COR-L47 (cell line): ENCODE measurements at places on chromosomes 6 and 20.
A peak's percentile ranks its signal among the peaks of the same experiment; 100 is the strongest.

DNA sequence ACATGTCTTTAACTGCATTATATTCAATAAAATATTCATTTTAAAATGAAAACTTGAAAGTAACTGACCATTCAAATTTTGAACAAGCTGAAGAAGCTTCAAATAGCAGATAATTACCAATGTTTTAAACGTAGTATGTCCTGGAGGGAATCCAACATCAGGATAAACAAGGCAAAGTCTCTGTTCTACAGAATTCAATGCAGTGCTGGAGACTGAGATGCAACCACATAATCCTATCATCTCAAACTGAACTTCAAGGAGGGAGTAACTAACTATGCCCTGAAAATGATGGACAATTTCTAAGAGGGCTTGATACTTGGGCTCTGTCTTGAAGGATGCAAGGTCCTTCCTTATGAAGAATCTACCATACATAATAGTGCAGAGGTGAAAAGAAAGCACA is 100.7 kb downstream of the PRKN start:
- DNase-seq = no peak

DNA sequence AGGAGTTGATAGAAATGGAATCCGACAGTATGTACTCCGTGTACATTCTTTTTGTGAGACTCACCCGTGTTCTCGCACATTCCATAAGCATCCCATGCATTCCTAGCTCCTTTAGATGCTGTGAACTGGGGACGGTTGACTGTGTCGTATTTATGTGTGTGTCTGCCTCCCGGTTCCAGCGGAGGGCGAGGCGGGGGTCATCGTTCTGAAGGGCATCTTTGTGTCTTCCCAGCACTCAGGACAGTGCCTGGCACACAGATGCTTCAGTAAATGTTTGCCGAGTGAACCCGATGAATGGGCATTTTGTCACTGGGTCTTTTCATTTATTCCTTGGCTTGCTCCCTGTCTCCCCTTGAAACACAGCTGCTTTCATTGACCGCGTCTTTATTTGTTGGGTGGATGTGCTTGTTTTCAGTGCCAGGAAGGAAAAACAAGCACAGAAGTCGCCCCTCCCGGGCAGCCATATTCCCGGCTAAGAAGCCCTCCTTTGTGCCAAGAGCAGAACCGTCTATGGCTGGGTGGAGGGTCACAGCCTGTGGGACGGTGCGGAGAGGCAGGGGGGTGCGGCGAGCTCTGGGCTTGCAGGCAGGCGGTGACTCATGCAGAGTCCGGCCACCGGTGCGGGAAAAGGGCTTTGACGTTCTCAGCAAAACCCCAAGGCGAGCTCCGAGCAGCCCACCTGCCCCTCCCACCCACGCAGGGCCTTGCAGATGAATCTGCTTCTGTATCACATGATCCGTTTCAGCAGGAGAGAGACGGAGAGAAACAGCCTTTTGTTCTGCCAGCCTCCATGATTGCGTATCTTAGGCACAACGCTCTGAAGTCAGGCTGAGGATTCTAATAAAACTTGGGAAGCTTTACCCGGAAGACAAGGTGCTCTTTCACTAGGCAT is 11.2 kb upstream of the PSMG4 start:
- peak; percentile 48 for DNase-seq

GRCh38 chr6:34616227-34616585 is 60.1 kb upstream of the SPDEF start:
- no peak for DNase-seq

GRCh38 chr6:5190507-5190906 is 70.2 kb downstream of the LYRM4 start:
- no peak for DNase-seq

DNA sequence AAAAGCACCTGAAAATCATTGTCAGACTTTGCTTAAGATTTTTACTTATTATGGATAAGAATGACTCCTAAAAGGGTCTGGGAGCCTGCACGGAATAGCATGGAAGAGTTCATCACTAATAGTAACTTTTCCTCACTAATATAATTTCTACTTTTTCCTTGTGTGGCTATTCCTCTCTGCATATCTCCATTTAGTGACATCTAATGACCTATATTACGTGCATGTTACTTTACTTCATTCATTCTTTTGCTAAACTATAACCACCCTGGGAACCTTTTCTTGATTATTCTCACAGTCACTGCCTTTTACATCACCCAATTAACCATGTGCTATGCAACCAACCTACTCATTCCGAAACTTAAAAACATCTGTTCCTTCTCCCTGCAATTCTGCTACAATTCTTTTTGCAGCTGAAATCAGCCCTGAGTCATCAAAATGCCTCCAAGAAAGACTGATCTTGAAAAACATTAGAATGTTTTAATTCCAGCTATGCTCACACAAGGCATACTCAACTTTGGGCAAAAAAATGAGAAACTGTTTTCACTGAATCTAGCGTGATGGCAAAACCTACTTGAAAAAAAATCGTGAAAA is 313.3 kb downstream of the RNGTT start:
- DNase-seq = no peak

DNA sequence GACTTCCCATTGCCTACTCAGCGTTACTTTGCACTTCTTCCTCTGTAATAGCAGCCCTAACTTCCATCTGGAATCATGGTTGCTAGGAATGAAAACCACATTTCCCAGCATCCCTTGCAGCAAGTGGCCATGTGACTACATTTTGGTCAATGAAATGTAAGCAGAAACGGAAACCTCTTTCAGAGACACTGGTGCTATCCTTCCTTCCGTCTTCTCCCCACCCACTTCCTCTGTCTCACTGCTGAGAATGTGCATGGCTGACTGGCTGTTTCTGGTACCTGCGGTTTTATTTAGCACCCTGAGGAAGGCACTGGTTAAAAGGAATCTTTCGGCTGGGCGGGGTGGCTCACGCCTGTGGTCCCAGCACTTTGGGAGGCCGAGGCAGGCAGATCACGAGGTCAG is 107.4 kb downstream of the SCML4 start:
- DNase-seq = no peak

DNA sequence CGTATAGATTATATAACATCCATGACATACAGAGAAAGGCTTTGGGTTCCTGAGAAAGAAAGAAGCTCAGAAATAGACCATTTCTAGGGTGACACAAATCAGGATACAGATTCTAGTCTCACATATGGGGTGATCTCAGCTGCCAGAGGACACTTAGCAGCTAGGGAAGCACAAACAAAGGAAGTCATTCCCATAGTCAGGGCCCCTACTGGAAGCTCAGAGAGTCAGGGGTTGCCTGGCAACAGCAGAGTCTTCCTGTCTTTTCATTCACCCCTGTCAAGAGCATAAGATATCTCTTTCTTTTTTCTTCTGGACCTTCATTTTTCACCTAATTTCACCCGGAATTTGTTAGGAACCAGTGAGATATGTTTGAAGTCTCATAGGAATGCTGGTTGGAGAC is 81.9 kb upstream of the IYD start:
- no peak for DNase-seq

DNA sequence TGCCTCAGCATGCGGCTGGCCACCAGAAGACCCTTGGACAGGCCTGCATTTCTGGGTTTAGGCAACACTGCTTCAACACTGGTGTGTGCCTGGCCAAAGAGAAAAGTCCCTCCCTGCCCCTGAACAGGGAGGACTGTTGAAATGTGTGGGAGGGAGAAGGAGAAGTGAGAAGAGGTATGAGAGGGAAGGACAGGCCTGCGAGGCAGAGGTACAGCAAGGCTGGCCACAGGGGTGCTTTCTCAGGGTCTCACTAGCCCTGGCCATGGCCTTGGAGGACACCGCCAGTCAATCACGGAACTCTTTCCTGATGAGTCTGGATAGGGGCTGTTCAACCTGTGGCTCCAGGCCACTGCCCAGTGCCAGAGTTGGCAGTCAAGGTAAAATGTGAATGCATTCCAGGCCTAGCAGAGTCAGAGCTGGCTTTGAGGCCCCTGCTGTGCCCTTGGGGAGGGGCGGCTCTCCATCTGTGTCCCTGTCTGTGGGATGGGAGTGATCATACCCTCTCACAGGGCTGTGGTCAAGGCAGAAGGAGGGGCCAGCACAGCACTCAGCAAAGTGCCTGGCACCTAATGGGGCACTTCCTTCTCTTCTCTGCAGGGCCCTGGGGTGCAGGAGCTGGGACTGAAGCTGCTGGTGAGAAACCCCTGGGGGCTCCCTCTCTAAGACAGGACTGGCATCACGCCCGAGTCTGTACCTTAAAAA is 43.2 kb upstream of the CDH22 start:
- no peak for DNase-seq

DNA sequence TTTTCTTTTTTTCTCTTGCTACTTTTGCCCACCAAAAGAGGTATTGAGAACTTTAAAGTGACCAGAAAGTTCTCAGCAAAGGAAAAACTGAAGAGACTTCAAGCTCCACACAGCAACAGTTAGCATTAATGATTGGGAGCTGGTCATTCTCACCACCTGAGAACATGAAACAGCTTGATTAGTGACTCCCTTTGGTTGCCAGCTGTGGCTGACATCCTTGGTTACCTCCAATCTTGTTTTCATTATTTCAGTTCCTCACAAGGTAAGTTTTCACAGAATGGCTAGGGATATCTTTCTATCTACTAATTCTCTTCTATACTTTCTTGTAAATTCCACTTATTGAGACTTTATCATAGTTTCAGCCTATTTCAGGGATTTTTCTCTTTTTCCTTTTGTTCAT is 427.9 kb downstream of the QKI start:
- no peak for DNase-seq

GRCh38 chr20:51104960-51105920 is 82.3 kb upstream of the KCNG1 start:
- DNase-seq = no peak
